COLO829 (cell line): ENCODE measurements at places on chromosomes 11 and 22.

GRCh38 chr11:7436657-7437056, 48.6 kb upstream of the OLFML1 start:
- no peak for DNase-seq

DNA sequence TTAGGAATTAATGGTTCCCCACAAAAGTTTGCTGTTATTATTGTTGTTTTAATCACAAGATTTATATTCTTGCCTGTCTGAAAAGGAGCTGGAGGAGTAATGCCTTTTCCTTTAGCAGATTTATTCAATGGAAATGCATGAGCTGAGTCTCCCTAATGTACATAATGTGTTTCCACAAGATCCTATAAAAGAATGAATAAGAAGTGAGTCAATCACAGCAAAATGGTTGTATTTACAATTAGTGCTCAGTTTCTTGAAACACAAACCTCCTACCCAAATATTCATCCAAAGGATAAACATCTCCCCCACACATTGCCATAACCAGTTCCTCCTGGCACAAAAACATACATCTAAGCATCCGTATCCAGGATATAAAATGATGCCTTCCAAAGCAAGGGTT, 33.3 kb downstream of the ME3 start:
- peak; percentile 36 for DNase-seq

GRCh38 chr11:2466869-2467694, 22.3 kb downstream of the KCNQ1 start:
- no peak for DNase-seq

- no peak for DNase-seq
Measured at GRCh38 chr22:23829845-23830372, 8.9 kb downstream of the DERL3 start.

- no peak for DNase-seq
Measured at GRCh38 chr11:19756675-19757475, 44.2 kb downstream of the NAV2 start.

DNA sequence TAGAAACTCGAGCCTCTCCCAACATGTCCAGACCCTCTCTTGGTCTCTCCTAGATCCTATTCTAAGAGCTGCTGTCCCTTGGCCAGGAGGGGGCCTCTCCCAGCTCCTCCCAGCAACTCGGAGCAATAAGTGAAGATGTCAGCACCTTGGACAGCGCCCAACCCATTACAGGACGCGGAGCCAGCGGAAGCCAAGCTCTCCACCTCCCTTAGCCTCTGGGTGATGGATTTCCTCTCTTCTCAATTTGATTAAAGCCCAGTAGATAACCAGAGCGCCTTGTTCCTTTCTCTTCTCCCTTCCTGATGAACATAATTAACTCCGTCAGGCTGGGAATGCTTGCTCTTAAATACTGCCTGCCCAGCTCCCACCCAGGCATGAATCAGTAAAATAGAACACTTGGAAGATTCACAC, 26.2 kb upstream of the TPBGL start:
- peak; percentile 79 for DNase-seq

GRCh38 chr11:80519596-80520506, 1079.0 kb upstream of the TENM4 start:
- no peak for DNase-seq

DNA sequence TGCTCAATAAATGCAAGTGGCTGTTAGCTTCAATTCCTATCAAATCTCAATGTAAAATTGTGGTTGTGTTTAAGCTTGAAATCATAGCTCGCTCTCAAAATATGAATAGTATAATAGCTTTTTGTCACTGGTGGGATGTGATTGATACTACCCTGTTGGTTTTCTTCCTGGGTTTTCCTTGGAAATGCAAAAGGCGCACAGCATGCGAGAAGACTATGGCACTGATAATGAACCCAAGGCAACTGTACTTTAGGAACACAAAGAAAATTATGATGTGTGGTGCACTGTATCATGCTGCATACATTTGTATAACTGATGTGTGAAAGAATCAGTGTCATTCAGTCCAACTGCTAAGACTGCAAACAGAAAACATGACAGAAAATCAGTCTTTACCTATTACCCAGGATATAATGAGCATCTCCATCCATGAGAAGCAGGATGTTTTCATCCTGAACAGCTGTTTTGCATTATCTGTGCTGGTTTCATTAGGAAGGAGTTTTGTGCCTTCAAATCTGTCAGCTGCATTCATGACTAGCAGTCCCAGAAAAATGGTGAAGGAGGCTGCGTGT, 101.2 kb downstream of the TRPC6 start:
- no peak for DNase-seq

DNA sequence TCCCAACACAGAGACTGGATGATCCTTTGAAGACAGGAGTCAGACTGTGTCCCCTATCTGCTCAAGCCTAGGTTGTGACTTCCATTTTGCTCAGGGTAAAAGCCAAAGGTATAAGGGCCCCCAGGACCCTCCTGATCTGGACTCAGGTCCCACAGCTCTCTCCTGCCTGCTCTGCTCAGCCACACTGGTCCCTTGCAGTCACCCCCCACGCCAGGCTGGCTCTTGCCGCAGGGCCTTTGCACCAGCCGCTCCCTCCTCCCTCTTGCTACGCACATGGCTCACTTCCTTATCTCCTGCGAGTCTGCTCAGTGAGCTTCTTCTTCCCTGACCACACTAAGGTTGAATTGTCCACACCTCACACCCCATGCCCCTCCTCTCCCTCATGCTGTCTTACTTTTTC, 28.4 kb upstream of the CACNG2 start:
- no peak for DNase-seq

- no peak for DNase-seq
Measured at GRCh38 chr11:134228625-134229024, 4.2 kb downstream of the VPS26B start.

DNA sequence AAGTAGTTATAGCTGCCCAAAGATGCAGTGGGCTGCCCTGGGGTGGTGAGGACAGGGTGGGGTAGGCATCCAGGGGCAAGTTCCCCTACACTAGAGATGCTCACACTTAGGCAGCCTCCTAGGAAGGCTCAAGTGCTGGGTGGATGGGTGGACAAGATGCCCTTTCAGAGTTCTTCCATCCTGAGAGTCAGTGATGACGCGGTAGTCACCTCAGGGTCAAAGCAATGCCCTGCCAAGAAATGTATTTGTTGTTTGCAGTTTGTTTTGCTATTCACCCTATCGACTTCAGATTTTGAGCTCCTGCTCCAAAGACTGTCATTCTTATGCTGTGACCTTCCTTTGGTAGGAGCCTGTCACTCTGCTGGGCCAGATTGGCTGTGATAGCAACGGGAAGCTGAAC, 18.9 kb downstream of the POLA2 start:
- no peak for DNase-seq

DNA sequence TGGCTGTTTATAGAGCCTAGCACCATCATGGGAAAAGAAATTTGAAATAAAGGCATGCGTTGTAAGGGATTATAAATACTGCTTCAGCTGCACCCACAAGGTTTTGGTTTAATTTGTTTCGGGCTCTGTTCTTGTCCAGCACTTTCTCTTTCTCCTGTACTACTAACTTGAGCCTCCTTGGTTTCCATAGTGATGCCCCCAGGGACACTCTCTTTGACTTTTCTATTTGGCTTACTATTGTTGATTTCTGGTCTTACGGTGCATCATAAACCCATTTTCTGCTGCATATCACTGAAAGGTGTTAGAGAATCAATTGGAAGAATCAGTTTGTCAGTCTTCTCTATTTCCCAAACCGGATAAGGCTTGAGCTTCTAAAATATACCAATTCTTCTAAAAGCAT, 1674.3 kb upstream of the RAG2 start:
- DNase-seq: no peak

DNA sequence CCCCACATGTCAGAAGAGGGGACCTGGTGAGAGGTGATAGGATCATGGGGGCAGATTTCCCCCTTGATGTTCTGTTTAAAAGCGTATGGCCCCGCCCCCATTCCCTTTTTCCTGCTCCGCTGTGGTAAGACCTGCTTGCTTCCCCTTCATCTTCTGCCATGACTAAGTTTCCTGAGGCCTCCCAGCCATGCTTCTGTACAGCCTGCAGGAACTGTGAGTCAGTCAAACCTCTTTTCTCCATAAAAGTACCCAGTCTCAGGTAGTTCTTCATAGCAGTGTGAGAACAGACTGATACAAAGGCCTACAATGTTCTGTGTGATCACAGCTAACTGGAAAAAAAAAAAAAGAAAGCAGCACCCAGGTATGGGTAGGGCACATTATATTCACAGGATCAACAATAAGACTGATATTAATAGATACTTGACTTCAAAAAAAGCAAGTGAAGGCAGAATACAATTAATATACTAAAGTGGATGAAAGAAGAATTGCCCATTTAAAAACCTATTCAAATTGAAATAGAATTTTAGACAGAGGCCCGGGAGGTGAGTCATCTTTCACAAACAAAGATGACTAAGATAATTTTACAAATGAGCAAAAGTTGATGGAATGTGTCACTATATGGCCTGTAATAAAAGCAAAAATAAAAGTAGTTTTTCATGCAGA, 1.7 kb upstream of the OR52K1 start:
- DNase-seq: no peak

DNA sequence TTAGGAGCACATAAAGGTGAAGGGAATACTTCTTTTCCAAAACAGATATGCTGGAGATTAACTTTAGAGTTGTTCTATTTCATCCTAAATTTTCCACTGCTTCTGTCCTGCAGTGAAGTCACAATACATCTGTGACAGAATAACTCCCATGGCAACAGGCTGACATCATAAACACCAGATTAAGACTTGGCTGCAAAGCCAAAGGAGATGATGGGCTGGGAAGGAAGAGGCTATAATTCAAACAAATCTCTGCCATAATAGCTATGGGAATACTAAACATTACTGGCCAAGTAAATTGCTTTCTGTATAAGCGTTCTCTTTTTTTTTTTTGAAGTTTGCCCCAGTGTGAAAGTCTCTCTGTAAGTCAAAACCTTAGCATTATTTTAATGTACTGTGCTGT, 107.7 kb downstream of the CADM1 start:
- DNase-seq: no peak

DNA sequence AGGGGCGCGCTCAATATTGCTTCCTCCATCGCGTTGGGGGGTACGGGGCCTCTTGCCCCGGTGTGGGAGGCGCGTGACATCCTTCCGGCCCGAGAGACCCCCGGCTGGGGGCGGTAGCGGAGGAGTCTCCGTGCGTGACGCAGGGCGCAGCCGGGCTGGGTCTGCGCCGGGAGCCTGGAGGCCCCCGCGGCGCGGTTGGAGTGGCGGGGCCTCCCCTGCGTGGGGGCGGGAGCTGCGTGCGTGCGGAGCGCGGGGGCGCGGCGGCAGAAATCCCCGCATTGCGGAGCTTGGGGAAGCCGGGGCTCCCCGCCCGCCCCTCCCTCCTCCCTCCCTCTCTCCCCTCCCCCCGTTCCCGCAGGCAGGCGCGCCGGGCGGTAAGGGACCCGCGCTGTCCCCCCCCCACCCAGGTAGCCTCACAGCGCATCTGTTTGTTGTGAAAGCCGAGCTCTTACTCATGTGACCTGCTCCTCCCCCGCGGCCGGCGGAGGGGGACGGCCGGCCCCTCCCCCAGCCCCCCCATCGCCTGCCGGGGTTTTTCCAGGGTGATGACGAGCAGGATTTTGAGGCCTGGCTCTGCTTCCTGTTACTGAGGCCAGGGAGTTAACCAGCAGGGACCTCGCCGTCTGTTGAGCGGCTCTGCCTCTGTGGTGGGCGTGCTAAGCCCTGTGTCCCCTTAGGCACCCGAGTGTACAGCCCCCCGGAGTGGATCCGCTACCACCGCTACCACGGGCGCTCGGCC, 1.6 kb downstream of the PIM3 start:
- peak; percentile 76 for DNase-seq

DNA sequence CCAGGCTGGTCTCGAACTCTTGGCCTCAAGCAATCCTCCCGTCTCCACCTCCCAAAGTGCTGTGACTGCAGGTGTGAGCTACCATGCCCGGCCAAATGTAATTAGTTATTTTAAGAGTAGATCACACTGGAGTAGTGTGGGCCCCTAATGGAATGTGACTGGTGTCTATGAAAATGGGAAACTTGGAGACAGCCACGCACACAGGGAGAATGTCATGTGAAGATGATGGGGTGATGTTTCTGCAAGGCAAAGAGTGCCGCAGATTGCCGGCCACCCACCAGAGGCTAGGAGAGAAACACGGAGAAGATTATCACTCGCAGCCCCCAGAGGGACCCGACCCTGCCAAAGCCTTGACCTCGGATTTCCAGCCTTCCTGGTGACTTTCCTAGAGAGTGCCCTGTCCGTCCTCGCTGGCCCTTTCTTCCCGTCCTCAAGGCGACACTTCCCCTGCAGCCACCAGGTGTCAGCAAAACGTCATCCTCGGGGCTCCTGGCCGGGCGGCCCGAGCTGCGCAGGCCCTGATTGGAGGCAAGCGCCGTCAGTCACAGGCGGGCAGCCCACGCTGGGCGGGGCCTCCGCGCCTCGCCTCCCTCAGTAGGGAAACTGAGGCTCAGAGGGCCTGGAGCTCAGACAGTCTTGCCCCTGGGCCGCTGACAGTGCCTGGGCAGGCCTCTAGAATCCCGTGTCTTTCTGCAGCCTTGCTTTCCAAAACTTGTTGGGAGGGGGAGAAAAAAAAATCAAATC, 16.3 kb downstream of the CRYBB2 start:
- peak; percentile 93 for DNase-seq

DNA sequence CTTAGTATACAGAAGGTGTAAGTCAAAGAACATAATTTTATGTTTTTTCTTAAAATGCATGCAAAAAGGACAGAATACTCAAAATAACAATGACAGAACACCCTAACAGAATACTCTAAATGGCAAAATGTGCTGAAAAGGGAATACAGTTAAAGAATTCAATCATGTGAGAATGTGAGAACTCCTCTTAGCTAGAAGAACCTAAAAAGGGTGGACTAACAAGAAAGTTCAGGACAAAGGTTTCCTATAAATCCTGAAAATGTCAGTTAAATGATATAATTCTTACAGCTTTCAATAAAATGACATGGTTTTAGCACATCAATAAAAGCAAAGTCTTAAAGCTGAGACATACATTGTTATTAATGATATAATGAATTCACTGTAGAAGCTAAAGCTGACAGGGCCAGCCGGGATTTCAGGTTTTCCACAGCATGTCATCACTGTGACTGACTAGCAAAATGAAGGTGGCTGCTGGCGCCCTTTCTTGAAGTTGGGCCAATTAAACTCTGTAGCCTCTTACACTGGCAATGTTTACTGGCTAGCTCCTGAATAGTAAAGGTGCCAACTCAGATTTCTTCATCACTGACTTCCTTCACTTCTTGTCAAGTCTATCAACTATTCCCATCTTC, 244.4 kb downstream of the TTC28 start:
- no peak for DNase-seq

- DNase-seq: no peak
Measured at GRCh38 chr11:128505449-128506065, 81.8 kb downstream of the ETS1 start.

- no peak for DNase-seq
Measured at GRCh38 chr11:104105155-104105554, 58.8 kb downstream of the PDGFD start.

DNA sequence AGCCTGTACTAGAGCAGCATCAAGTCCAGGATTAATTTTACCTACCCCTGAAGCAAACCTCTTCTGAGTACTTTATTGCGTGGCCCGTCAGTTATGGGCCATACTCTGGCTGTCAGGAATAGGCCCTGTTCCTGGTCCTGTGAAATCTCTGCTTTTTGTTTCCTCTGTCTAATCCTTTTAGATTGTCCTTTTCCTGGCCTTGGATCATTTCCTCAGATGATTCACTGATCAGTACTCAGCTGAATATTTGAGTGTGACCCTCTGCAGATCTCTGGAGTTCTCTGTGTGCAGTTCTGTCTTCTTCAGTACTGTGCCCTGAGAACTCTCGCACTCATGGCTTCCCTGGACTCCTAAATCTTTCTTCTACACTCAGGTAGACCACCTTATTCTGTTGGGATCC, 123.5 kb downstream of the UVRAG start:
- DNase-seq: no peak
